ENCODE measurements at places on chromosomes 6 and 20.

DNA sequence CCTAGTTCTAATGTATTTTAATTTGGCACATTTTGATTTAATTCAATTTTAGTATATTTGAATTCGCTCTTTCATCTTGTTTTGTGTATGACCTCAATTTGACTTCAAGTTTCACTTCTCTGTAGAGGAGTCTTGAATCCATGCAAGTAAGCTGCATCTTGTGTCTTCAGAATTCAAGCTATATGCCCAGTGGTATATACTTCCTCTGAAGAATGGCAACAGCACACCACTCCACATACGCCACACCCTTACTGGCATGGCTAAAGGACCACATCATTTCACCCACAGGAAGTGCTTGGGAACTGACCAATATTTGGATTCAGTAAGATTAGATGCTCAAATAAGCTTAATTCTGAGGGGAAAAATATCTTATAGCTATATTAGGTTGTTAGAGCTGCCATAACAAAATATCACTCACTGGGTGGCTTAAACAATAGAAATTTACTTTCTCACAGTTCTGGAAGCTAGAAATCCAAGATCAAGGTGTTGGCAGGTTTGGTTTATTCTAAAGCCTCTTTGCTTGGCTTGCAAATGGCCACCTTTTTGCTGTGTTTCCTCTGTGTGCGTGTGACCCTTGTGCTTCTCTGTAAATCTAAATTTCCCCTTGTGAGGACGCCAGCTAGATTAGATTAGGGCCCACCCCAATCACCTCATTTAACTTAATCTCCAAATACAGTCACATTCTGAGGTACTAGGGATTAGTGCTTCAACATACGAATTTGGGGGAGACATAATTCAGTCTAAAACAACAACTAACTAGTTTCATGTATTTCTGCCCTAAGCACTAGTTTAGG lies 2.8 kb upstream of the ASF1A start:
- no peak for DNase-seq

DNA sequence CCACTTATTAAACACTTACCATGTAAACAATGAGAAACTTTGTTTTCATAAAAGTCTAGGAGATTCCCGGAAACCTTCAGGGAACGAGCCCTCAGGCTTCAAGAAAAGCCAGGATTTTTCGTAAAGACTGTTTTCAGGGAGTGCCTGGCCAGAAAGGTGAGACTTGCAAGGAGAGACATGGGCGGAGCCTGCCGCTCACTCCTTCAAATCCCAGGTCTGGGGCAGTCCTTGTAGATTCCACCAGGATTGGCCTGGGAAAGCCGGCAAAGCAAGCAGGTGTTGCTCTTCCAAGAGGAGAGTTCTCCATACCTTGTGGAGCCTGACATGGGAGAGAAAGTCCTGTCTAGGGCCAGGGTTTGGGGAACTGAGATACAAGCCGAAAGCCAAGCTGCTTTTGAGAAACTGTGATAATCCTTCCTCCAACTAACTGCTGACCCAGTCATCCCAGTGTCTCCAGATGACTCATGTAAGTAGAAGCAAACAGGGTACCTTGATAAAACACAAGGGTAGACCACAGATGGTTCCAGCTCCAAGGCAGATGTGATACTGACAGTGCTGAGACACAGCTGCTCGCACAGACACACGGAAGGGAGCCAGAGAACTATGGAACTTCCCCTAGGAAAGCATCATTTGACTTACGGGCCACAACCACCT lies 69.4 kb upstream of the NAA20 start:
- no peak for DNase-seq

DNA sequence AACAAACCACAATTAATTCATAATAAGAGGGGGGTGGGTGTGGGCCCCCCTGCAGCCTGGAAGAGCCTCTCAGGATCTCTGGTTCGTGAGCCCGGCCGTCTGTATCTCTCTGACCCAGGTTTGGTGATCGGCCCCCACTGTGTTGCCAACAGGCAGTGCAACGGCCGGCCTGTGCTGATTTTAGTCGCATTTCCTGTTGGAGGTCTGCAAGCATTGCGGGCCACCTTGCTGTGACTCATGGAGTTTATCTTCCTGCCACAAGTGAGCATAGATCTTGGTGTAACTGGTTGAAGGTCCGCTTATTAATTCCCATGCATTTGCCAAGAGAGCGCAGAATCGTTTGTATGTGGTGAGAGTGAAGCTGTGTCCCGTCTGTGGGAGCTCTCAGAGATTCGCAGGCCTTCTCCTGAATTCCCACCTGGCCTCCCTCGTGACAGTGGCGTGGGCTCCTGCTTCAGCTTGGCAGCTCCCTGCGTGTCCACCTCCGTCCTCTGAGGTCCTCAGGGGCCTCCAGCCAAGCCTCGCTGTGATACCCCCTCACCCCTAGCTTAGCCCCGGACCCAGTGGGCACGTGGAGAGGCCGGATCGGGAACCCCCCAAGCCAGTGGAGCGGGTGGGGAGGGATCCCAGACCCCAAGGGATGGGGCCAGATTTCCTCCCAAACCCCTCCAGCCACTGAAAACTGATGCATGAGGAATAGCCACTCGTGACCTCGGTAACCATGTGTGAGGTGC lies 269.8 kb downstream of the CDH4 start:
- DNase-seq: no peak

GRCh38 chr20:63167026-63167917 lies 48.7 kb downstream of the YTHDF1 start:
- no peak for DNase-seq
